ENCODE measurements at places on chromosomes 11 and 22.

DNA sequence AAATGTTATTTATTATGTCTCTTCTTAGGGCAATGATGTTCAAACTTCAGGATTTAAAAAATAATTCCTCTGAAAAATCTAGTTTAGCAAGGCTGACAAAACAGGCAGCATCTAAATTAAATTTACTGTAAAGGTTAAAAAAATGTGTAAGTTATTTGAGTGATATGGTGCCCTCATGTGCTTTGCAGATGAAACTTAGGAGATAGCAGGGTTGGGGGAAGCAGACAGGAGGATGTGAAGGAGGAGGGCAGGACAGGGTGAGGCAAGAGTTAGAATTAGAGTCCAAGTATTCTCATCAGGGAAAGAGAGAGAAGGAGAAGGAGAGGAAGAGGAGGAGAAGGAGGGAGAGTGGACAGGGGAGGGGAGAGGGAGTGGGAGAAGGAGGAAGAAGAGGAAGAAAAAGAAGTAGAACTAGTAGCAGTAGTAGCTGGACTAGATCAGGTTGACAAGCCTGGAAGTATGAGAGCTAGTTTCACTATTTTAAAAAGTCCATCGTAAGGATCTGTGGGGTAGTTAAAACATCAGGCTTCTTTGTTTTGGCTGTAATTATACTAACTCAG is 141.2 kb upstream of the SESN3 start:
- no peak for DNase-seq

DNA sequence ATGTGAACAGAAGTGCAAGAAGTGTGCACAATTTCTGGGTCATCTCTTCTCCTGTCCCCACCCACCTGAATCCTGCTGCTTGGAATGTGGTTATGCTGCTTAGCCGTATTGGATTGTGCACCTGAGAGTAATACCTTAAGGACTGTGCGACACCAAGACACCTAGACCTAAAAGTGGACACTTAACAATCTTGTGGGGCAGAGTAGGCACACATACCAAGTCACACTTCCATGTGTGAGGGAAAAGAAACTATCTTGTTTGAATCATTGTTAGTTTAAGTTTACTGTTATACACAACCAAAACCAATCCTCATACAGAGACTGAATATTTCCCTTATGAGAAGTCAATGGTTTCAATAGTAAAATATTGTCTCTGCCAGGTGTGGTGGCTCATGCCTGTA is 93.7 kb downstream of the CCDC83 start:
- DNase-seq, result no peak

DNA sequence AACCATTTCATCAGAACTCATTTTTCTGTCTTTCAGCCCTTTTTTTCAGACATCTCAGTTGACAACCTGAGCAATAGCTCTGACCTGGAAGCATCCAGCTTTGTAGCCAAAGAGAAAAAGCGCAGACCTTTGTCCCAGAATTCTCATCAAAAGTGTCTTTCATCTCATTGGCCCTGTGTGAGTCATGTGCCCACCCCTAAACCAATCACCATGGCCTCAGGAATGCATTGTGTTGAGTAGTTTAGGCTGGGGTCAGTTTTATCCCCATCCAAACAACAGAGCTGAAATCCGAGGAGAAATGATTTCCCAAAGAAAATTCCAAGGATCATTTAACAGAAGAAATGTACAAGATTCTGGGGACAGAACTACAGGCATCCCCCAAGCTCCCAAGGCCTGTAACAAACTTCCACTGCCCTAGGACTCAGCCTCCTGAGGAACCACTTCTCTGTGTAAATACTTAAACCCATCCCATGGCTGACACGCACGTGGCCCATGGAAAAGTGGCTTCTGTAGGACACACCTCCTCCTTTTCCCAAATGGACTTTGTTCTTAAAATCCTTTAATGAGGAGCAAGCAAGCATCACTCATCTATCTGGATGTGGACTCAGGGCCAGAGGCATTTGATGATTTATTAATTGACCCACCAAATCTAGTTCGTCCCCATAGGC is 429.0 kb downstream of the SOX6 start:
- DNase-seq, result no peak

- DNase-seq, result no peak
Observed at GRCh38 chr11:82756765-82757639, 23.3 kb upstream of the FAM181B start.

DNA sequence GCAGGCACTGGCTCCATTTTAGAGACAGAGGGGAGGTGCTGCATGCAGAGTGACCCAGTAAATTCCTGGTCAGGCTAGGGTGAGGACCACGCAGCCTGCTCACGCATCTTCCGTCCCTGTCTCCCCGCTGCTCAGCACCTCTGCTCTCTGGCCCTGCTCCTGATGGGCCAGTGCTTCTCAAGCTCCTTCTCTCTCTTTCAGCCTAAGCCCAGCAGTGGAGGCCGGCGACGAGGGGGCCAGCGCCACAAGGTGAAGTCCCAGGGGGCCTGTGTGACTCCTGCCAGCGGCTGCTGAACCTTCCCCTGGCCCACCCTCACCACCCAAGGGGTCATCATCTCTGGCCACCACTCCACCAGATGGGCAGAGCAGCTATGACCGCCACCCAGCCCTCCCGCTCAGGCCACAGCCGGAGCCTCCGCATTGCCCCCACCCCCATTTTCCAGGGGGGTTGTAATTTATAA is 24.7 kb downstream of the GTPBP1 start:
- no peak for DNase-seq

- no peak for DNase-seq
Observed at GRCh38 chr11:3119141-3119821, 45.8 kb downstream of the OSBPL5 start.

GRCh38 chr11:123091506-123091905 is 29.6 kb upstream of the HSPA8 start:
- DNase-seq, result no peak

- DNase-seq, result no peak
Observed at GRCh38 chr11:125674210-125674609, 6.4 kb downstream of the ACRV1 start.

- DNase-seq, result peak; percentile 33
Observed at GRCh38 chr22:42919199-42919598, 62.1 kb upstream of the ARFGAP3 start.

DNA sequence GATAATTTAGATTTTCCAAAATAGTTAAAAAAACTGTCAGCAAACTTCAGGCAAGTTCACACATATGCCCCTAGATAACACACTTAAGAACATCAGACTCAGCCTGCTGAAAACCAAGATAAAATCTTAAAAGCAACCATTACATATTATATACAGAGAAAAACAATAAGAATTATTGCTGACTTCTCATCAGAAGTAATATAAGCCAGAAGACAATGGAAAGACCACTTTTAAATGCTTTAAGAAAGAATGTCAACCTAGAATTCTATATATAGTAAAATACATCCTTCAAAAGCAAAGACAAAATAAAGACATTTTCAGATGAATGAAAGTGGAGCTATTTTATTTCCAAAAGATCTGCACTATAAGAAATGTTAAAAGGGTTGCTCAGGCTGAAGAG is 37.8 kb upstream of the SC5D start:
- no peak for DNase-seq

DNA sequence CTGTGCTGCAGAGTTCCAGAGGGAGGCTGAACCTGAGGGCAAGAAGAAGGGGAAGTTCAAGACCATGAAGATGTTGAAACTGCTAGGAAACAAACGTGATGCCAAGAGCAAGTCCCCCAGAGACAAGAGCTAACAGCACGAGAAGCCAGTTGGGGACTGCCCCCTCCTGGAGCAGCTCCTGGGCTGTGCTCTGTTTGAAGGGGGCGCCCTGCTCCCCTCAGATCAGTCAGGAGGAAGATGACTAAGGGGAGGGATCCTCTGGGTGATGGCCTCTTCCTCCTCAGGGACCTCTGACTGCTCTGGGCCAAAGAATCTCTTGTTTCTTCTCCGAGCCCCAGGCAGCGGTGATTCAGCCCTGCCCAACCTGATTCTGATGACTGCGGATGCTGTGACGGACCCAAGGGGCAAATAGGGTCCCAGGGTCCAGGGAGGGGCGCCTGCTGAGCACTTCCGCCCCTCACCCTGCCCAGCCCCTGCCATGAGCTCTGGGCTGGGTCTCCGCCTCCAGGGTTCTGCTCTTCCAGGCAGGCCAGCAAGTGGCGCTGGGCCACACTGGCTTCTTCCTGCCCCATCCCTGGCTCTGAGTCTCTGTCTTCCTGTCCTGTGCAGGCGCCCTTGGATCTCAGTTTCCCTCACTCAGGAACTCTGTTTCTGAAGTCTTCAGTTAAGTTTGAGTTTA is 12.6 kb downstream of the C22orf23 start:
- no peak for DNase-seq
